Activated CD4-positive, alpha-beta T cell treated with anti-CD3 and anti-CD28 coated beads for 48 hours (primary cell): ENCODE measurements at places on chromosomes 12 and 14.

DNA sequence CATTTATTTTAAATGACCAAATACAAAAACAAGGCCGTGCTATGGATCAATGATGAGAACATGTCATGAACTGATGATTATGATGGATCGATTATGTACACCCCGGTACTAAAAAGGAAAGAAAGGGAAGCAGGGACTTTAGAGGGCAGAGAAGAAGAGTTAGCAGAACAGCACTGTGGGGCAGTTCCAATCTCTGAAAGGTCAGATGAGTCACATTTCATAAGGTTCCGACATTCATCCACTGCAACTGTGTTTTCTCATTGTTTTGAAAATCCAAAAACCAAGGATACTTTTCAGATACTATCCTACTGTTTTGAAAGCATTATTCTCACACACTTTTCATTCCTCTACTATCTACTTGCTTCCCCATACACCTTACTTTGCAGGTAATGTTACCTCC, 169.3 kb downstream of the STXBP6 start:
- DNase-seq: no peak

DNA sequence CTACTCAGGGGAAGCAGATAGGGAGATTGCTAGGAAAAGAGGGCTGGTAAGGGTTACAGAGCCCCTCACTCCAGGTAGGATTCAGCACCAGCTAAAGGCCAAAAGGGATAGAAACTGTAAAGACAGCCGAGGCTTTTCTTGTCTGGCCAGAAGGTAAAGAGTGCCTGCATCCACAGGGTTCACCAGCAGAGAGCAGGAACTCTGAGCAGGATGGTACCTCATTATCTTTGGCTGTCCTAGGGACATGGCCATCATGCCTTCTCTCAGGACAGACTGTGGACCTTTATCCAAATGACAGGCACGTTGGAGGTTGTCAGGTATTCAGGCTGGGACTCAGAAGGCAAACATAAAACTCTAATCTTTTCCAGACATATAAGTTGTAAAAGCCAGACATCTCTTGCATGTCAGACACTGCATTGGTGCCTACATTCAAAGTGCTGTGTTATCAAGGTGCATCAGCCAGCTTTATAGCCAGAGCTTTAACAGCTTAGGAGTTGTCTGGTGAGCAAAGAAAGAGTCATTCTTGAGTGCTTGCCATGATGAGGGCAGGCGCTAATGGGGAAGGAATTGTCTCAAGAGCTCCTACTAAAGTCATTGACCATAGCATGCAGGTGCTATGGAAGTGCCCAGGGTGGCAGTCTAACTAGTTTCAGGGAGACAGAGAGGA, 89.5 kb downstream of the PELI2 start:
- no peak for DNase-seq

DNA sequence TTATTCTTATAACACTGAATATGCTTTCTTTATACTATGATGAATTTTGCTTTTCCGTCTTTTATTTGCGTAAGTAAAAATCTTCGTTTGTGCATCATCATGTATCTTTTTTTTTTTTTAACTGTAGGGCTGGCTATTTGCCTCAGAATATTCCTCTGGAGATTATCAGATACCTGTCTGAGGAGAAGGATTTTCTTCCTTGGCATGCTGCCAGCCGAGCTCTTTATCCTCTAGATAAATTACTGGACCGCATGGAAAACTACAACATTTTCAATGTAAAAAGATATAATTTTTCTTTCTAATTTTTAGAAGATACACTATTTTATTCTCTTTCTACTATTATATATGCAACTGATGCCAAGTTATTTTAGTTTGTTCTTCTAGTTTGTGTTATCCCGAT, 346.6 kb downstream of the TRHDE start:
- DNase-seq: no peak

DNA sequence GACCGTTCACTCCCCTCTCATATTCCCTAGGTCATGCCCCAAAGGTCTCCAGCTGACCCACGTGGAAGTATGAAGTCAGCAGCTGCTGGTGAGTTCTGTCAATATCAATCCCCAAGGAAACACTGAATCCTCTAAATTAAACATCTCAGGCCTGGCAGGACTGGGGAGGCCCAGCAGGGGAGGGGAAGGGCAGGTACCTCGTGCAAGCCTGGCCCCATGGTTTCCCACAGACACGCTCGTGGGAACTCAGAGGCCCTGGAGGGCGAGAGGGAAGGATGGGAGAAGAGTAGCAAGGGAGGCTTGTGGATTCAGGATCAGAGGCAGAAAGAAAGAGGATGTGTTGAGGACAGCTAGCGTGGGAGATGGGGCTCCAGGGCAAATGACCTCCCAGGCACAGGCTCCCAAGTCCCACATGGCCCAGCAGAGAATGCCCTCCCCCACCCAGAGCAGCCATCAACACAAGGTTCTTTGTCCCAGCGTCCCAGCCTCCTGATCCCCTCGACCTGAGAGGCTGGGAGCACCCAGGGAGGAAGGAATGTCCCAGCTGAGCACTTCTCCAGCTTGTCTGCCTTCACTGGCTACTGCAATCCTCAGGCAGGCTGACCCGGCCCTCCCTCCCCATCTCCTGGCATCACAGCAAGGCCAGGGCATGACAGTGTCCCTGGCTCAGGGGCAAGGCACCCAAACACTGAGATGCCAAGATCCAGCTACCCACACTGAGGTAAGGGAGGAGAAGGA, 20.1 kb upstream of the RPLP0 start:
- no peak for DNase-seq

- DNase-seq: no peak
Observed at GRCh38 chr12:26768611-26769603, 64.1 kb downstream of the ITPR2 start.

DNA sequence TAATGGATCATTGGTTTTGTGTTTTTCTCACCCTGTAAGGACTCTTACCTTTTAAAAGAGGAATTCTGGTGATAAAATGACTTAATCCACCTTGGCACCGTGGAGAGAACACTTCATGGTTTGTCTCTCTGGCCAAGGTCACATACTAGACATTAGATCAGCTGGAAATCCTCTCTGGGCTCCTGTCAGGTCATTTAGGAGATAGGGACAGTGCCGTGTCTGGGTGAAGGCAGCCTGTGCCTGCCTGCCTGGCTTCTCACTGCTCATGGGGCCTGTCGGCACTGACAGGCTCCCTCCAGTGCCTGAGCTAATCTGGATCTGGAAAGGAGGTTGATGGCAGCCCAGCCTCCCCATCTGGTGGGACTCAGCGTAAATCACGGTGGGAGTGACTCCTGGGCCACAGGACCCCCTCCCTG, 5.7 kb downstream of the CRADD start:
- no peak for DNase-seq
